ENCODE measurements at places on chromosomes 3 and 15.

- DNase-seq: no peak
Measured at GRCh38 chr3:128495435-128495970, 2.5 kb upstream of the GATA2 start.

- DNase-seq: peak; percentile 76
Measured at GRCh38 chr15:83379579-83379959, 67.6 kb upstream of the SH3GL3 start.

GRCh38 chr15:68770216-68770615 is 50.5 kb downstream of the ANP32A start:
- DNase-seq: no peak

DNA sequence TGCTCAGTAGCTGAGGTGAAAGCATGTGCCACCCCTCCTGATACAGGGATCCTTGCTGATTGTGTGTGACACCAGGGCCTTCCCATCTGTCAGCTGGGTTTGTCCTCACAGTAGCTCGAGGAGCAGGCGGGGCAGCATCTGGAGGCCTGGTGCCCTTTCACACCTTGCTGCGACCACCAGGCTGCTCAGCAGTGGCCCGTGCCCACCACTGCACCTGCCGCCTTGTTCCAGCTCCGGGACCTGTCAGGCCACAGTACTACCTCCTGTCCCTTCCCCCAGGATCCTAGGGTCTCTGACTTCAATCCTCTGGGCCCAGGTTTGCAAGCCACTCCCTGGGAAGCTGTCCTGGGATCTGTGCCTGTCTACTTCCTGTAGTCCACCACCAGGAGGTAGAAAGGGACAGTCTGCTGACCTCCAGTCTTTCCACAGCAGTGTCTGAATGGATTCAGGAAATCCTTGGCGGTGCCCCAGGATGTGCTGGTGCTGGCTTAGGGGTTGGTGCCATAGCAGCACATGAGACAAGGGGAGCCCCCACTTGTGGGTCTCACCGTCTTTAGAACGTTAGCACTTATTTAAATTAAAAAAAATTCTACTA is 27.5 kb downstream of the APBA2 start:
- DNase-seq: no peak

DNA sequence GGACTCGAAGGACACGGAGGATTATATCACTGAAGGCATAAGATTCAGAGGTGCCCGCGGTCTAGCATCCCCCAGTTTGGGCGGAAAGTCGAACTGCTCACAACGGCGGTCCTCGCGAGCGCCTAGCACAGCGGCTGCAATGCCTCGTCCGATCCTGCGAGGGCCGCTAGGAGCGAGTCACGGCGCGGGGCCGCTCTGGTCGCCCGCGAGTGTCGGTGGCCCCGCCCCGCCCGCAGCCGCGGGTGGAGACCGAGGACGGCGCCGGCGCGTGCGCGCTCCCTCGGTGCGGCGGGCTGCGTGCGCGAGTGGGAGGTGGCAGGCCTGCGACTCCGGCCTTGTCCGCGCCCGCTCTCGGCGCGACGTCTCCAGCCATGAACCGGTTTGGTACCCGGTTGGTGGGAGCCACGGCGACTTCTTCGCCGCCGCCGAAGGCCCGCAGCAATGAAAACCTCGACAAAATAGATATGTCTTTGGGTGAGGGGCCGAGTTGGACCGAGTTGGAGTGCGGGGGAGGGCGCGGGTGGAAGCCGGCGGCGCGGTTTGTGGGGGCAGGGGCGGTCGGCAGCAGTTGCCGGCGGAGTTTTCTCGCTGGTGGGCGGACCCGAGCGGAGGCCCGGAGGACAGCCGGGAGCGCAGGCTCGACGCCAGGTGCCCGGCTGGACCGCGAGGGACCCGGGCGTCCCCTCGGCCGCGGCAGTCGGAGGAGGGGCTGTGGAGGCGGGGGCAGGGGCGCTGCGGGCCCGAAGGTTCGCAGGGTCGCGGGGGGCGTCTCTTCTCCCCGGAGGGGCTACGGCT is at the start of gene FYTTD1:
TSS of gene FYTTD1 (plus strand) at position 283 of the 795 bp plus-strand sequence. CDS start at position 372, 89 bp downstream.
- peak; percentile 96 for DNase-seq

GRCh38 chr3:52502808-52503350 is 7.7 kb downstream of the STAB1 start:
- no peak for DNase-seq

DNA sequence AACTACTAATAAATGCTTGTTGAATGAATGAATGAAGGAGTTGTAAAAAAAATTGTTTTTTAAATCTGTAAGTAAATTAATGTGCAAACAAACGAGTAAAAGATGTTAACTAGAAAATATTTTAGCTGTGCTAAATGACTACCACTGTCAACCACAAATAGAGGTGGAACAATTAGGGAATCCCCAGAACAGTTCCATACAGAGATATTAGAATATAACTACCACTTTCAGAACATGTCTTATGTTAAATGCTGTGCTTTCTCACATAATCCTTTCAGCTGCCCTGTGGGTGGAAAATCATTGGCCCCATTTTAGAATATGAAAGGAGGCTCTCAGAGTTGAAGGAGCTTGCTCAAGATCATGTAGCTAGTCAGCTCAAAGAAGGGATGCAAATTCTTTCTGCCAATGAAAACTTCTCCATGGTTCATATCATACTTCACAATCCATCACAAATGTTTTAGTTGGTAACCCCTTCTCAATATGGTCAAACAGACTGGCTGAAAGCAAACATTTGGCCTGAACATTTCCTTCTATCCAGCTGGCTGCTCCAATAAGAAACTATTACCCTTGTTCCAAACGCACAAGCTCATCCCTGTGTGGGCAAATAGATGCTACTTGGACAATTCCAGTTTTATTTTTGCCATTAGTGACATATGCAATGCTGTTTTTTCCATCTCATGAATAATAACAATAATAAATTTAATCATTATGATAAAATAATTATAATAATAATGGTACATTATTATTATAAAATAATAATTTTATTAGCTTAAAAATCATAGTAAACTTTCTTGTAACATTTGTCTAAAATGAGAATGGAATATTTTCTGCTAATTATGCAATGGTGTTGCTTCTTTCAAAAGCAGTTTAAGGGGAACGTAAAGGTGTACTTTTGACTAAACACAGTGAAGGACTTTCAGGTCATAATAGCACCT is 290.4 kb upstream of the STT3B start:
- DNase-seq: no peak

- no peak for DNase-seq
Measured at GRCh38 chr15:72503147-72503546, 29.0 kb downstream of the ARIH1 start.

DNA sequence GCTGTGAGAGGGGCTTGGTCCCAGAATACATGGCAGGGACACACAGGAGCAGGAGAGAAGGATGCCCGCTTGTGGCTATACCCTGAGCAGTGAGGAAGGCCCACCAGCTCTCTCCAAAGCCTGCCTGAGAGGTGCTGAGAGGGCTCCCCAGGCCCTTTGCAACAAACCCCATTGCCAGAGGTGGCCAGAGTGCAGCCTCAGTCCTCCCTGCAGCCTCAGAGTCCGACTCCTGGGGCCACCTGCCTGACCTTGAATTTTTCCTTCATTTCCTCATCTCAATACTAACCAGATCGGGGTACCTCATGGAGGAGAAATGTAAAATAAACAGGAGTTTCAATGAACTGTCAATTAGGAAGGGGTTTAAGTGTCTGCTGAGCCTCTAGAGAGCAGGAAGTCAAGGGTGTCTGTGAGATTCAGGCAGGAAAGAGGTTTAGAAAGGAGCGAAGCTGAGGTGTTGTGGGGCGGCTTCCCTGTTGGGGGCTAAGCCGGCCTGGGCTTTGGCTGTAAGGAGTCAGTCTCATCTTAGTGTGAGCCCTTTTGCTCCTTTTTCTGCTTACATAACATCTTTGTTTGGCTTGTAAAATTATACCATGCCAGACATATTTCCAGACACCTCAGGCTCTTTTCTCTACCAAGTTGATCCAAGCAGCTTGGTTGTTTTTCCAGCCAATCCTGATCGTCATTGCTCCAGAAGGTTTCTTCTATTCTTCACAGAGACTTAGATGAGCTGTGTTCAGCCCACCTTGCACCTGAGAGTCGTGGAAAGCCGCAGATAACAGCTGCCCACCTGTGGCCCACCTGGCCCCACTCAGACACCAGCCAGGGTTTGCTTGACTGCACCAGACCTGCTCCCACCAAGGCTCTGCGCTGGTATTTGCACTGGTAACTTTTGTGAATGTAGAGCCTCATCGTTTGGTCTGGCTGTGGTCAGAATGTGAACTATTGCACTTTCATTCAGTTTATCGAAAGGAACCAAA is 36.7 kb downstream of the CMTM7 start:
- no peak for DNase-seq

GRCh38 chr15:51191766-51192165 is 97.1 kb upstream of the TNFAIP8L3 start:
- DNase-seq: no peak

DNA sequence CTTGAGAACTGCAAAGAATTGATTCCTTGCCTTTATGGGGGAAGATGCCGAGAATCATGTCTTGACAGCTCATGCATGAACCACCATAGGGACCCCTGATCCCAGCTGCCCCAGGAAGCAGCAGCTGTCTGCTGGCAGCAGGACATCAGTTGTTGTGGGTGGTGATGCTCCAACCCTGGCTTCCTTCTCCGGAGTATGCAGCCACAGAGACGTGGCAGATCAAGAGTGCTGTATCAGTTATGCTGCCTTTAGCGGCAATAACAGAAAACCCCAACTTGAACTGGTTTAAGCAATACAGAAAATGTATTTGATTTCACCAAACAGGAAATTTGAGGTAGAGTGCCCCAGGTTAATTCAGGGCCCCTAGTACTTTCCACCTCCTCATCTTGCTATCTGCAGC is 92.2 kb upstream of the TNFAIP8L3 start:
- DNase-seq: no peak

GRCh38 chr3:23377928-23378672 is 175.0 kb downstream of the UBE2E2 start:
- DNase-seq: no peak

DNA sequence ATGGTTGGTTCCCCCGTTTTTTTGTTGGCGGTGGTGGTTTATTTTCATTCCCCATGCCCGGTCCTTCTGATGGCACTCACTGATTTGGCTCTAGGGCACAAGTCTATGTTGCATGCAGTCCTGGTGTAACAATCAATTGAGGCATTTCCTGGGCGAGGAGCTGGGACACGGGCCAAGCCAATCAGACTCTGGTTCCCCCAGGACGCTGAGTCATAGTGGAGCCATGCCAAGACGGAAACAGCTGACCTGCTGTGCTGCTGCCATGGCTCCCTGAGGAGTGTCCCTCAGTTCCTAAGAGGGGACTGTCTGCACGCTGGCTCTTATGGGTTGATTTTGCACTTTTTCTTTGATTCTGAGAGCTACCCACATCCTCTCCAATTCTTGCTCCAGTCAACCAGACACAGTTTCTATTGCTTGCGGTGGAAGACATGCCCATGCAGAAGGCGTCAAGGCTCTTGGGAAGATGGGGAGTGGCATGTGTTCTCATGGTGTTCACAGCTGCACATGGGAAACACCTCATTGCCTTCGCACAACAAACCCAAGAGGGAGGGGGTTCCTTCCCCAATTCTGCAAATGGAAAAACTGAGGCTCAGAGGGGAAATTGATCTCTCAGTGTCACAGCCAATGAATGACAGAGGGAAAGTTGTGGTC is 28.3 kb upstream of the ALDH1L1 start:
- DNase-seq: peak; percentile 70

DNA sequence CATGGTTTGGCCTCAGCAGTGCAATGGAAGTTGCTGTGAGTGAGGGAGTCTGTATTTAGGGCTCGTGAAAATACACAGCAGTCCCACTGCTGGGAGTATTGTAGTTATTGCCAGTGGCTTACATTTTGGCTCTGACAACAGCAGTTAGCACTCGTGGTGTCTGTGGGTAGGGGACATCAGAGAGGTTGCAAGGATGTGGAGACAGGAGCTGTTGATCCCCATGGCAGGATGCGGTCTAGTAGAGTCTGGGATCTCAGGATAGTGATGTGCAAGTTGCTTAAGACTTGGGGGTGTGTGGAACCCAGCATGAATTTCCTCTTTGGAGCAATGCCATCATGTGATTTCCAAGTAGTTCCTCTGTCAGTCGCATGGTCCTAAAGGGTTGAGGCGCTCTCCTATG is 59.9 kb downstream of the GALK2 start:
- no peak for DNase-seq

- peak; percentile 58 for DNase-seq
Measured at GRCh38 chr3:188037195-188037718, 116.7 kb upstream of the LPP start.

DNA sequence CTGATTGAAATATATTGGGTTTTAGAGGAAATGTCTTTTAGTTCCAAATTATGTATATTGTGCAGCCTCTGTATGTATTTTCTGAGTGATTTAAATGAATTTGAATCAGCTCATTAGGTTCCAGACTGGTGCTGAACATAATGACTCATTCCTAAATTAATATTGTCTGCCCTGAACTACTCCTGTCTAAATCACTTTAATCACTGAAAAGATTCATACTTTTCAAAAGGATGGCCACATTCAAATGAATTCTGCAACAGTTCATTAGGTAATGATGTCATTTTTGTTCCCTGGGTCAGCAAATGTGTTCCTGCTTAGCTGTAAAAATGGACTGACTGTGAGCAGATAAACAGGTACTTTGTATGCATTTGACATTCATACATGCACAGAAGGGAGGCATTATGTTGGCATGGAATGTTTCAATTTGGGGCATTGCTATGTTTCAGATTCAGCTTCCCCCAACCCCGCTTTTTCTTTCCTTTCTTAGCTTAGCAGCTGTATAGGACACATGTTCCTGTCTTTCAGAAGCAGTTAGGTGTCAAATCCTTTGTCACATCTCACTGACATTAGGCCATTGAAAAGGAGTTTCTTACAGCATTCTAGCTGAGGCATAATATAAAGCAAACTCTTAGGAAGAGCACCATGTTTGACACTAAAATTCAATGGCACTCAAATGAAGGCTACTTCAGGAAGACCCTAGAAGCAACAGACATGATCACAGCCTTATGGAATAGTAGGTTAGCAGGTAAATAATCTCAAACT is 318.5 kb upstream of the ARPP21 start:
- no peak for DNase-seq

DNA sequence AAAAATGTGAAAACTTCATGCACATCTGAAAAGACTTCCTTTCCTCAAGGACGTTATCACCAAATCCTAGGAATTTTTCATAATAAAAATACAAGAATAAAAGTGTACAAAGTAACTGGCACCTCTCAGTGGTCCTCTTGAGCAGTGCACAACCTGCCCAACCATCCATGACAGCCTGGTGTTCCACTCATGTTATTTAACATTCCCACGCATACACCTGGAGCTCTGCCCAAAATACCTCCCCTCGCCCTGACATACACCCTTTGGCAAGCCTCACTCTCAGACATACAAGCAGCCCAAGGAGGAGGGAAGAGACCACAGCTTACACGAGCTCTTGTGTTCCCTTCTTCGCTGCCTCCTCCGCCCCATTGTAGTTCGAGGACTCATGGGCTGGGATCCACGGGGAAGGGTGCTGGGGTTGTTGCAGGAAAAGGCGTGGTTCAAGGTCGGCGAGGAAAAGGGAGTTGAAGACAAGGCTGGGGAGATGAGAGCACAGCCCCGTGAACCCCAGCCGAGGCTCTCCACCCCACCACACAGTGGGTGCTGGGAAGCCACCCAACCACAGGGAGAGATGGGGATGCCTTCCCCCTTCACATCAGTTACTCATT is 23.3 kb downstream of the GRIP2 start:
- DNase-seq: no peak
